ENCODE measurements at places on chromosomes 4 and X.

- no peak for DNase-seq
These were observed 74.4 kb upstream of the PLAC1 start for GRCh38 chrX:134732676-134733075.

- no peak for DNase-seq
These were observed 30.0 kb downstream of the FAM9C start for GRCh38 chrX:13014111-13015096.

DNA sequence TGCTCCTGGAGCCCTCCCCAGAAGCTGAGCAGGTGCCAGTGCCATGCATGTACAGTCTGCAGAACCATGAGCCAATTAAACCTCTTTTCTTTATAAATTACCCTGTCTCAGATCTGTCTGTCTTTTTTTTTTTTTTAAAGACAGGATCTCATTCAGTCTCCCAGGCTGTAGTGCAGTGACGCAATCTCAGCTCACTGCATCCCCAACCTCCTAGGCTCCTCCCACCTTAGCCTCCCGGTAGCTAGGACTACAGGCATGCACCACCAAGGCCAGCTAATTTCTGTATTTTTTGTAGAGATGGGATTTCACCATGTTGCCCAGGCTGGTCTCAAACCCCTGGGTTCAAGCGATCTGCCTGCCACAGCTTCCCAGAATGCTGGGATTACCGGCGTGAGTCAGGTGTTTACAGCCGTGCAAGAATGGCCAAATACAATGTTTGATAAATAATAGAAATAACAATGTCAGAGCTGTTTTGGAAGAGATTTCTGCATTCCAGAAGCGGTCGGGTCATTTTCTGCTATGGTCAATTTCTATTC, 68.8 kb downstream of the SLC2A9 start:
- no peak for DNase-seq

- no peak for DNase-seq
These were observed 180.3 kb upstream of the GATB start for GRCh38 chr4:151940926-151941617.

DNA sequence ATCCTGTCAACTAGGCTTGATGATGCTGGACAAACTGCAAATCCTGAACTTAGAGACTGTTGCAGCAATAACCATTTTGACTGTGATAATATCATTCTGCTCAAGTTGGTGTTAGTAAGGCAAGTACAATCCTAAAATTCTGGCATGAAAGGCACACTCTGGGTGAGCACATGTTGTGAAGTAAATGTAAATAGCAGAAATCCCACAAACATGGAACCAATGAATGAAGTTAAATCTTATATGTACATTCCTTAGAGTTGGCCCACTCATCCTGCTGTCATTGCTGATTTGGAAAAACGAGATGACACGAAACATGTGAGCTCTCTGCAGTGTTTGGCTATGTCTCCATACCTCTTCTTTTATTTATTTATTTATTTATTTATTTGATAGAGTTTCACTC, 21.0 kb downstream of the RBM47 start:
- DNase-seq, result no peak

DNA sequence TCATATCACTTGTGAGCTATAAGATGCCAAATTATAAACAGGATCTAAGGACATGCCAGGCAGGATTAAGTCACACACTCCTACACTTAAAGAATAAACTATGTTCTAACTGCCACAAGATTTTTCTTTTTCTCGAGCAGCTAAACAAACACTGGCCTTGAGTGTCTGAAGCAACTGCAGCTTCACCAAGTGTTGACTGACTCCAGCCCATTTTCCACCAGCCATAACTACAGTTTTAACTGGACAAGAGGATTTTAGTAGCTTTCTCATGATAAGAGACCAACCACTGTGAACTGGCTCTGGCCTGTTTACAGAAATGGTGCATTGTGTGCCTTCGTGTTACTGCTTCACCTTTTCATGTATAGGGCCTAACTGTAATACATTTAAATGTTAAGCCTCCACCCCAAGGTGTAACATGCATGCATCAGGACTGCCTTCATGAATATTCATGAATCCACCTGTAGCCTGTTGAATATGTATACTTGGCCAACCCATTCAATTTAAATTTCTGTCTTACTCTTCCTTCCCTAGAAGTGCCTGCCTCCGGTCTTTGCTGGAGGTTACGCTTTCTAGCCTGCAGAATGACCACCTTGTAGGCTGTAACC, 10.8 kb downstream of the UCP1 start:
- DNase-seq, result no peak

- no peak for DNase-seq
These were observed 81.5 kb downstream of the ZNF674 start for GRCh38 chrX:46463682-46464081.

All from D721Med (cell line).